ENCODE measurements at places on chromosomes 6 and 20. TPM values are rescaled to one million over a fixed set of nuclear protein-coding genes. Genes with fewer than 3 reads are reported as not detected.

Gene PRSS35
- 6.8 TPM for total RNA-seq

Gene SPATA25
- 3.6 TPM for total RNA-seq

Gene HLA-DPB1
- total RNA-seq, result 5.4 TPM

Gene PXDC1
- total RNA-seq, result 52.7 TPM

Gene KLHDC3
- total RNA-seq, result 72.2 TPM

Gene TAF4
- 2.8 TPM for total RNA-seq

Gene TRDN
- total RNA-seq, result not detected

Gene SLC12A5
- 0.50 TPM for total RNA-seq

Gene MOG
- total RNA-seq, result not detected

Gene PDE10A
- under 0.01 TPM for total RNA-seq

Gene TEAD3
- total RNA-seq, result 9.6 TPM

Gene PTCRA
- not detected for total RNA-seq

Gene PHACTR2
- total RNA-seq, result 25.2 TPM

Gene ZFP64
- 14.7 TPM for total RNA-seq

Gene TRIM10
- not detected for total RNA-seq

Gene HLA-DRA
- 0.17 TPM for total RNA-seq

Gene SNAI1
- total RNA-seq, result 0.66 TPM

Gene EPB41L1
- total RNA-seq, result 10.3 TPM

Gene TSPO2
- total RNA-seq, result not detected

Gene COL9A1
- not detected for total RNA-seq

Gene MCM8
- 5.4 TPM for total RNA-seq

Gene BCAS4
- 33.7 TPM for total RNA-seq

Gene PGC
- not detected for total RNA-seq

Gene CNKSR3
- 14.0 TPM for total RNA-seq

Gene NKAIN4
- total RNA-seq, result not detected

Gene CAP2
- 8.6 TPM for total RNA-seq

Gene HEY2
- total RNA-seq, result not detected

Gene TNXB
- 63.9 TPM for total RNA-seq

Gene FRS3
- 1.8 TPM for total RNA-seq

Gene SYNJ2
- total RNA-seq, result 43.4 TPM

Gene SLX4IP
- 4.4 TPM for total RNA-seq

Gene FAM83D
- total RNA-seq, result 21.3 TPM

Gene PLEKHG1
- 5.4 TPM for total RNA-seq

Gene VWA7
- under 0.01 TPM for total RNA-seq

Gene LRRN4
- not detected for total RNA-seq

Gene RBM24
- 2.5 TPM for total RNA-seq

Gene ZNF322
- total RNA-seq, result 17.3 TPM

Gene TMEM217
- total RNA-seq, result 4.0 TPM

Gene TMEM242
- 7.3 TPM for total RNA-seq

Gene RPL7L1
- total RNA-seq, result 108 TPM

Gene ERVFRD-1
- not detected for total RNA-seq

Gene SLC17A3
- total RNA-seq, result not detected

Gene PLCG1
- 63.9 TPM for total RNA-seq

Gene SALL4
- total RNA-seq, result 0.51 TPM
